ENCODE measurements at places on chromosomes 2 and 18. TPM values are rescaled to one million over a fixed set of nuclear protein-coding genes. Genes with fewer than 3 reads are reported as not detected.

PDE1A gene
- 40.0 TPM for total RNA-seq

CFAP221 gene
- not detected for total RNA-seq

MOB4 gene
- 16.1 TPM for total RNA-seq

OR6B2 gene
- total RNA-seq: 2.7 TPM

TEX44 gene
- not detected for total RNA-seq

TRIP12 gene
- 190 TPM for total RNA-seq

FOXD4L1 gene
- total RNA-seq: 1.3 TPM

ETAA1 gene
- 24.9 TPM for total RNA-seq

DNA sequence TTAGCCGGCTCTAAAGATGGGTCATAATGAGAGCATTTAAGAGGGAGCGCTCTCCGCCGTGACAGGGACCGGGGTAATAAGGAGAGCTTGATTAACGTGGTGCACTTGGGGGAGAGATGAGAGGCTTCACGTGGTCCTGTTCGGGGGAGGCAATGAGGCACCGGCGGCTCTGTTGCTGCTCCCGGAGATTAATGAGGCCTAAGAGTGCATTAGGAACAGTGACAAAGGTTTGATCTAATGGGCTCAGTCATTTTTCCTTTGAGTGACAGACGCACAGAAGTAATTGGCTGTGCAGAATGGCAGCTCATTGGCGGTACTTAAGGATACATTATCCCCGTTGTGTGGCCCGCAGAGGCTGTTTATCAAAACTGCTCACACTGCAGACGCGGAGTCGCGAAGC, 250.7 kb downstream of the GBX2 start:
- no peaks in the 10 kb centered on the region for H3K27me3 ChIP-seq
- no peaks in the 10 kb centered on the region for H3K36me3 ChIP-seq
- no peak overlapping the region for H3K27ac ChIP-seq
- no peak for DNase-seq
- H3K4me1 ChIP-seq: no peaks in the 10 kb centered on the region
- H3K4me3 ChIP-seq: no peak overlapping the region

DNA sequence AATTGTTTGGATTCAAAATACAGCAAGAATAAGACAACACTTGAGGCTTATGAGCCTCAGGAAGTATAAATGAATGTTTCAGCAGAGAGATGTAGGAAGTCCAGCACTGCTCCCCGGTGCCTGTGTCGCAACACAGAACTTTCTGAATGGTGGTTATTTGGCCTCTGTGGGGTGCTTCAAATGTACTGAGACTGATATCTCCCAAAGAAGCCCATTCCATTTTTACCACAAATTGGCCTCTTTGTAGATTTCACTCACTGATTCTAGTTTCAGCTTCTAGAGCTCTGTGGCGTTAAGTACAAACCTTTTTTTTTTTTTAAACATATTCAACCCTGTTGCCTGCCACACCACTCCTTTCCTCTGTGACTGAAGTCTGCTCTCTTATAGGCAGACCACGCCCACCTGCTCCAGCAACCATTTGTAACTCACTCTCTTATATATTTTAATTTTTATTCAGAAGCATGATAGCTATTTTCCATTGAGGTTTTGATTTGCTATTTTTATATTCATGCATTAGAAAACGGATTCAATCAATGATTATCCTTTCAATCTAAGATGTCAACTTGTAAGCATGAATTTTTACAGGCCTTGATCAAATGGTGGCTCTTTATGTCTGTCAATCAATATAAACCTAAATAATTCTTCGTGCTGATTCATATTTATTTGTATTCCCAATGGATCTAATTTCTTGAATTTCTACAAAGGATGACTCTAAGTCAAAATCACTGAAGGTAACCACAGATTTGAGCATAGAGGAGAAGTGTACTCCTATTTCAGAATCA, 277.1 kb upstream of the CCDC68 start:
- H3K27me3 ChIP-seq: no peaks in the 10 kb centered on the region
- no peak for DNase-seq
- H3K4me3 ChIP-seq: no peak overlapping the region
- no peaks in the 10 kb centered on the region for H3K4me1 ChIP-seq
- no peak overlapping the region for H3K27ac ChIP-seq

GRCh38 chr2:110120171-110121051, 4.8 kb upstream of the MALL start:
- no peaks in the 10 kb centered on the region for H3K4me1 ChIP-seq
- no peak overlapping the region for H3K4me3 ChIP-seq
- H3K27ac ChIP-seq: no peak overlapping the region
- H3K27me3 ChIP-seq: peaks cover 27% of the 10 kb centered on the region
- DNase-seq: no peak
- H3K36me3 ChIP-seq: no peaks in the 10 kb centered on the region

DNA sequence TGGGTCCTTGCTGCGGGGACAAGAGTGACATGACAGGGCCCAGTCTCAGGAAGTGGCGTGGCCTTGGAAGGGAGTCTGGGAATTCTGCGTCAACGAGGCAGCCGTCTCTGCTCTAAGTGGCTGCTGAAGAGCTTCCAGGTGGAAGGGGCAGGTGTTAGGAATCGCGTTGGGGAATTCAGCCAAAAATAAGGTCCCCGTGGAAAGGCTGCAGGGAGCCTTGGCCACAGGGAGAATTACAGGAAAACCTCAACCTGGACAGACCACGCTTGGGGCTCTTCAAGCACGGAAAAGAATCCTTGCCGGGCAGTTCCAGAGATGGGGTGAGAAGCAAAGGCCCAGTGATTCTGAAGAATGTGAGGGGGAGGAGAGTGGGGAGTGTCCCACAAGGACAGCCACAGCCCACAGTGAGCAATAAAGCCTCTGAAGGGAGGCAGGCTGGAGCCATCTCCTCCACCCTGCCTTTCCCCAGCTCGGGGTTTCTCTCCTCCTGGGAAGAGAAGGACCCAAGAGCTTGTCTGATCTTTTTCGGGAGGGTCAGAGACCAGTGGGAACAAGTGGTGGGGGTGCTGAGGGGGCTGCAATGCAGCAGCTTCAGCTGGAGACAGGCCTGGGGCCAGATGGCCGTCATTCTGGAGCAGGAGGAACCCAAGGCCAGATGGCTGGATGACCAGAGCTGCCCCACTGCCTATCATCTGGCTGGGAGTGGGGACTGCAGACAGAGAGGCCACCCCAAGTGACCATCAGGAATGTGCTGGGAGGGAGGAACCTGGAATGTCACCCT, 106.4 kb upstream of the SMAD2 start:
- no peaks in the 10 kb centered on the region for H3K36me3 ChIP-seq
- H3K4me3 ChIP-seq: no peak overlapping the region
- H3K27me3 ChIP-seq: no peaks in the 10 kb centered on the region
- peaks cover 28% of the 10 kb centered on the region for H3K4me1 ChIP-seq
- H3K27ac ChIP-seq: no peak overlapping the region

DNA sequence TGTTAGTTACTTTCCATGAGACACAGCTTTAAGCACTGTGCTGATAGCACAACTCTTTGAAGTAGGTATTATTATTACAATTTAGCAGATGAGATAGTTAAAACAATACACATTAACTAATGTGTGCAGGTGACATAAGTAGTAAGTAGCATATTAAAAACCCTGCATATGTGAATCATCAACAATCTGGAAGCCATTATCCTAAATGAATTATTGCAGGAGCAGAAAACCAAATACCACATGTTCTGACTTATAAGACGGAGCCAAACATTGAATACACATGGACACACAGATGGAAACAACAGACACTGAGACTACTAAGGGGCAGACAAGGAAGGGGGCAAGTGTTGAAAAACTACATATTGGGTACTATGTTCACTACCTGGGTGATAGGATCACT, 300.3 kb upstream of the GULP1 start:
- H3K27ac ChIP-seq: no peak overlapping the region
- H3K4me1 ChIP-seq: peaks cover 22% of the 10 kb centered on the region
- no peak for DNase-seq
- no peaks in the 10 kb centered on the region for H3K36me3 ChIP-seq
- H3K27me3 ChIP-seq: no peaks in the 10 kb centered on the region

DNA sequence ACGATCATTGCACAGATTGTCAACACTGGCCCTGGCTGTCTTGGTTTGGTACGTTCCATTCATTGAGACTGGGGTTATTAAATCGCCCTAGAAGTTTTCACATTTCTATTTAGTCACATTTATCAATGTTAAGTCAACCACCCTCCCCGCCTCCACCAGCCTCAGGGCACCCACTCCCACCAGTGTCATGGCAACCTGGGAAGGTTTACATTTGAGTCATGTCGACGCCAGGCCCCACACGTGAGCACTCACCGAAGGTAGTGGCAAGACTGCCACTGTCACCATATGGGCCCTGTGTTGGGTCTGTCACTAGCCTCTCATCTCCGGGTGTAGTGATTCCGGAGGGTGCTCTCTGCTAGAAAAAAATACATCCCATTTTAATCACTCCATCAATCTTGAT, 194.2 kb downstream of the TWIST2 start:
- H3K36me3 ChIP-seq: no peaks in the 10 kb centered on the region
- no peak for DNase-seq
- no peaks in the 10 kb centered on the region for H3K27me3 ChIP-seq

GRCh38 chr2:11711751-11712150, 34.7 kb upstream of the LPIN1 start:
- H3K36me3 ChIP-seq: no peaks in the 10 kb centered on the region
- peak overlapping the region; percentile 12 for H3K27ac ChIP-seq
- DNase-seq: no peak
- H3K27me3 ChIP-seq: no peaks in the 10 kb centered on the region

GRCh38 chr2:129113776-129114175, 795.1 kb upstream of the HS6ST1 start:
- peaks cover 16% of the 10 kb centered on the region for H3K4me1 ChIP-seq
- no peaks in the 10 kb centered on the region for H3K36me3 ChIP-seq
